CD8-positive, alpha-beta memory T cell (primary cell): ENCODE measurements at places on chromosomes 7 and 10. TPM values are rescaled to one million over a fixed set of nuclear protein-coding genes. Genes with fewer than 3 reads are reported as not detected.

CCDC3 gene
- not detected for polyA plus RNA-seq

PIP gene
- polyA plus RNA-seq, result not detected

PSD gene
- polyA plus RNA-seq, result 1.9 TPM

SFTPA2 gene
- polyA plus RNA-seq, result not detected

ARHGAP12 gene
- polyA plus RNA-seq, result 9.7 TPM

PON3 gene
- not detected for polyA plus RNA-seq

LRRD1 gene
- polyA plus RNA-seq, result not detected

TAS2R4 gene
- not detected for polyA plus RNA-seq

A1CF gene
- polyA plus RNA-seq, result not detected

PLXNA4 gene
- 0.05 TPM for polyA plus RNA-seq

CCL26 gene
- not detected for polyA plus RNA-seq
